Activated naive CD8-positive, alpha-beta T cell treated with anti-CD3 and anti-CD28 coated beads for 36 hours (primary cell): ENCODE measurements at places on chromosomes 11 and 22. TPM values are rescaled to one million over a fixed set of nuclear protein-coding genes. Genes with fewer than 3 reads are reported as not detected.
A peak's percentile ranks its signal among the peaks of the same experiment; 100 is the strongest.

- H3K4me1 ChIP-seq: peaks cover 56% of the 10 kb centered on the region
- no peaks in the 10 kb centered on the region for H3K36me3 ChIP-seq
- DNase-seq: no peak
- H3K27ac ChIP-seq: no peak overlapping the region
- H3K27me3 ChIP-seq: no peaks in the 10 kb centered on the region
Observed at GRCh38 chr11:117927926-117928325, 1.3 kb downstream of the TMPRSS13 start.

DNA sequence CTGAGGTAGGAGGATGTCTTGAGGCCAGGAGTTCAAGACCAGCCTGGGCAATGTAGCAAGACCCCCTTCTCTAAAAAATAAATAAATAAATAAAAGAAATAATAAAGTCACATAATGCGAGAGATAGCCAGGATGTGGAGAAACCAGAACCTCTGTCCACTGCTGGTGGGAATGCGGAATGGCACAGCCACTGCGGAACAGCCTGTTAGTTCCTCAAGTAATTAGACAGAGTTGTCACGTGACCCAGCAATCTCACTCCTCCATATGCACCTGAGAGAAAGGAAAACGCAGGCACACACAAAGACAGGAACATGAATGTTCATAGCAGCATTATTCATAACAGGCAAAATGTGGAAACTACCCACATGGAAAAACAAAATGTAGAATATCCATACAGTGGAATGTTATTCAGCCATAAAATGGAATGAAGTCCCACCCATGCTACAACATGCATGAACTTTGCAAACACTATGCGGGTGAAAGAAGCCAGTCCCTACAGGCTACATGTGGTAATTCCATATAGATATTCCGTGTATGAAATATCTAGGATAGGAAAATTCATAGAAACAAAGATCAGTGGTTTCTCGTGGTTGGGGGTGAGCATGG, 27.4 kb downstream of the LIF start:
- H3K36me3 ChIP-seq: no peaks in the 10 kb centered on the region
- no peak overlapping the region for H3K27ac ChIP-seq
- H3K4me1 ChIP-seq: peaks cover 52% of the 10 kb centered on the region
- no peak overlapping the region for H3K4me3 ChIP-seq
- no peak for DNase-seq
- peaks cover 6% of the 10 kb centered on the region for H3K27me3 ChIP-seq

GRCh38 chr22:35348703-35349102, 32.2 kb upstream of the HMOX1 start:
- H3K27me3 ChIP-seq: peaks cover 10% of the 10 kb centered on the region
- H3K36me3 ChIP-seq: no peaks in the 10 kb centered on the region
- no peak overlapping the region for H3K27ac ChIP-seq
- DNase-seq: no peak

DNA sequence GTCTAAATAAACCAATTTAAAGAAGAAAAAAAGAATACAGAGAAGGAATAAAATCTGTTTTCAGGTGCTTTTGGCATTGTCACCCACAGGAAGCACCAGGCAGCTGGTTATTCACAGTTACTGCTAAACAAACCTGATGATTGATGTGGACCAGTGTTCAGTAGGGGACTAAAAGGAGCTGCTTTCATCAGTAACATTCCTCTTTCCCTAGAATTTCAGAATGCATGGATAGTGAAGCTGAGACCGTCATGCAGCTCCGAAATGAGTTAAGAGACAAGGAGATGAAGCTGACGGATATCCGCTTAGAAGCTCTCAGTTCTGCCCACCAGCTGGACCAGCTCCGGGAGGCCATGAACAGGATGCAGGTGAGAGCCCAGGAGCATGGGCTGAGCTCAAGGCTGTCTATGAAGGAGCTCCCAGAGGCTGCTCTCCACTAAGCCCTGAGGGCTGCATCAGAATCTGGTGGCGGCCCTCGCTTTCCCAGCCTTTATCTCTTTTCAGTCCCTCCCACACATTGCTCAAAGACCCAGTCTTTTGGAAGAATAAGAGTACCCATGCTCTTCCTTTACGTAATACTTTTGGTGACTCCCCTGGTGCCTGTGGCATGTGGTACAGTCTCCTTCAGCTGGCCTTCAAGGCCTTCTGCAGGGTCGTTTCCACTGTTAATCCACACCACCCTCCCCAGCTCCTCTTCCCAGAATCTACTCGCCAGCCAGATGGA, 69.5 kb downstream of the DBX1 start:
- no peaks in the 10 kb centered on the region for H3K36me3 ChIP-seq
- peaks cover 17% of the 10 kb centered on the region for H3K4me1 ChIP-seq
- peaks cover 12% of the 10 kb centered on the region for H3K27me3 ChIP-seq
- no peak overlapping the region for H3K4me3 ChIP-seq
- H3K27ac ChIP-seq: no peak overlapping the region

DNA sequence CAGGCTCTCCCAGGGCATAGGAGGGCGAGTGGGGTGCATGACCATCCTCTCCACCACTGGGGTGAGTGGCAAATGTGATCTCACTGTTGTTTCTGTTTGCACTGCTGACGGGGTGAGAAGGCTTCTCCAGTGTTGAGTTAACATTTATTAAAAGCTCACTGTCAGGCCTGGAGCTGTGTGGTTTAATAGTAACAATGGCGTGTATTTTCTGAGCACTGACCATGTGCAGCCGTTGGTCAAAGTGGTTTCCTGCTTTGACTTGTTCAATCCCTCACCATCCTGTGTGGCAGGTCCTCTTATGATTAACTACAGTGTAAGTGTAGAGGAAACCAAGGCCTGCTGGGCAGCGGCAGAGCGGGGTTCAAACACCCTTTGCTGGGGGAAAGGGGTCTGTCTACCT, 4.4 kb downstream of the A4GALT start:
- no peak overlapping the region for H3K4me3 ChIP-seq
- no peak overlapping the region for H3K27ac ChIP-seq
- peaks cover 53% of the 10 kb centered on the region for H3K27me3 ChIP-seq
- no peak for DNase-seq
- peaks cover 12% of the 10 kb centered on the region for H3K4me1 ChIP-seq

GRCh38 chr11:94178331-94178730, 49.7 kb downstream of the PANX1 start:
- no peaks in the 10 kb centered on the region for H3K27me3 ChIP-seq
- H3K27ac ChIP-seq: no peak overlapping the region
- H3K4me3 ChIP-seq: no peak overlapping the region
- no peaks in the 10 kb centered on the region for H3K4me1 ChIP-seq
- no peak for DNase-seq

OR4A16 gene
- not detected for total RNA-seq

- no peak overlapping the region for H3K27ac ChIP-seq
- DNase-seq: no peak
- H3K4me1 ChIP-seq: no peaks in the 10 kb centered on the region
- H3K36me3 ChIP-seq: no peaks in the 10 kb centered on the region
Observed at GRCh38 chr11:130728185-130729180, 187.8 kb downstream of the SNX19 start.

- H3K36me3 ChIP-seq: peaks cover 3% of the 10 kb centered on the region
- H3K4me3 ChIP-seq: no peak overlapping the region
- H3K4me1 ChIP-seq: peaks cover 12% of the 10 kb centered on the region
- DNase-seq: no peak
- peaks cover 21% of the 10 kb centered on the region for H3K27me3 ChIP-seq
Observed at GRCh38 chr11:126418887-126419286, 63.4 kb downstream of the ST3GAL4 start.

DNA sequence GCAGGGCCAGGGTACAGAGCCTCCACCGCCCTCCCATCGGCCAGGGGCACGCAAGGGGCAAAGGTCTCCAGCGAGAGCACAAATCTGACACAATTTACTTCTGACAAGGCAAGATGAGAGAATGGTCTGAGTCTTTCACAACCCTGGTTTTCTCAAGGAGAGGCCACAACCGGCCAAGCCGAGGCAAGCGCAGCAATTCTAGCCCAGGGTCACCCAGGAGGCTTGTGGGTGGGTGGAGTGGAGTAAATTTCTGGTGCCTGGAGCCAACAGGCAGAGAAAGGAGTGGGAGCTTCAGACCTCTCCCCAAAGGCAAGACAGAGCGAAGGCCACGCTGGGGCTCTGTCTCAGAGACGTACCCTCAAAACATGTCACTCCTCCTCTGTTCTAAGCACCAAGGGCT, 9.3 kb downstream of the LARGE2 start:
- no peaks in the 10 kb centered on the region for H3K36me3 ChIP-seq
- no peaks in the 10 kb centered on the region for H3K27me3 ChIP-seq
- DNase-seq: no peak
- H3K27ac ChIP-seq: peak overlapping the region; percentile 39
- no peak overlapping the region for H3K4me3 ChIP-seq
- peaks cover 19% of the 10 kb centered on the region for H3K4me1 ChIP-seq

DNA sequence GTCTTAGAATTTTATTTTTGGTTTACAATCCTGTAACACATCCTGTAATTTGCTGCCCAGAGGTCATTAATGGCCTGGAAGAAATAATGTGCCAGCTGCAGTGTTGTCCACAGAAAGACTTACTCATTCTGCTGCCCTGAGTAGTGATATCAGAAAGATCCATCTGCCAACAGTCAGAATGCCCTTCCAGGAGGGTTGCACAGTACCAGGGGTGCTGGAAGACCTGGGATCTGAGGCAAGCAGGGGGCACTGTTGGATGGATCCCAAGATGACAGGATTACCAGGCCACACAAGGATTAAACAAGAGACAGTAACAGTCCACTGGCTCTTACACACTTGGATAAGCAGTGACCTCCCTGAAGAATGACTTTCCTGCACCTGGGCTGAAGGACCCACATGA, 93.8 kb upstream of the TOP3B start:
- no peaks in the 10 kb centered on the region for H3K4me1 ChIP-seq
- H3K4me3 ChIP-seq: no peak overlapping the region
- no peak overlapping the region for H3K27ac ChIP-seq
- H3K36me3 ChIP-seq: no peaks in the 10 kb centered on the region
- no peak for DNase-seq

OR6T1 gene
- not detected for total RNA-seq

LDHAL6A gene
- not detected for total RNA-seq

GRCh38 chr11:11860103-11860979, 18.6 kb downstream of the USP47 start:
- no peak overlapping the region for H3K27ac ChIP-seq
- no peak for DNase-seq
- peaks cover 57% of the 10 kb centered on the region for H3K4me1 ChIP-seq
- H3K4me3 ChIP-seq: no peak overlapping the region
- peaks cover 3% of the 10 kb centered on the region for H3K36me3 ChIP-seq

DNA sequence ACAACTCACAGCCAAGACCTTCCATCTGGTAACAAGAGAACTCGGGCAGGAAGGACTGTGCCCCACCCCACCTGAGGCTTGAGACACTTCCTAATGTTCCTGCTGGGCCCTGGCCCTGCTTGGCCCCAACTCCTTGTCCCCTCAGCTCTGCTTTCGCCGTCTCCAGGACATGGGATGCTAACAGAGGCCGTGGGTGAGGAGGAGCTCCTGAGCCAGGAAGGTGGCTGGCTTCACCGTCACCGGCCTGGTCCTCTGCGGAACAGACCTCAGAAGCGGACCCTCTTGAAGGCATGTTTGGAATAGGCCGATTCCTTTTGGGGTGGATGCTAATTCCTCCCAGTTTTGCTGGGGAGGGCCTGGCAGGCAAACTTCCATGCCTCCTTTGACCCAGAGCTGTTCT, 154.3 kb downstream of the CACNA1I start:
- H3K4me1 ChIP-seq: peaks cover 3% of the 10 kb centered on the region
- no peak overlapping the region for H3K27ac ChIP-seq
- H3K36me3 ChIP-seq: peaks cover 2% of the 10 kb centered on the region
- H3K4me3 ChIP-seq: no peak overlapping the region

PCF11 gene
- total RNA-seq: 51.9 TPM

SYT7 gene
- not detected for total RNA-seq

MYO7A gene
- 0.16 TPM for total RNA-seq

GRCh38 chr11:1055990-1056771, 18.5 kb upstream of the MUC2 start:
- H3K27ac ChIP-seq: no peak overlapping the region
- H3K27me3 ChIP-seq: peaks cover 1% of the 10 kb centered on the region
- no peaks in the 10 kb centered on the region for H3K36me3 ChIP-seq
- H3K4me1 ChIP-seq: no peaks in the 10 kb centered on the region

KCNJ1 gene
- not detected for total RNA-seq

NECTIN1 gene
- total RNA-seq: 3.2 TPM

RASSF10 gene
- not detected for total RNA-seq

NPAS4 gene
- not detected for total RNA-seq

IGF2 gene
- total RNA-seq: 0.06 TPM

TBX10 gene
- not detected for total RNA-seq
